K562 (cell line): ENCODE measurements at places on chromosomes 1 and 21. TPM values are rescaled to one million over a fixed set of nuclear protein-coding genes. Genes with fewer than 3 reads are reported as not detected.

The OR2L5 gene
- total RNA-seq, result not detected in 2 replicates

The LAMC2 gene
- 0.02 and 0.04 TPM in 2 replicates for total RNA-seq

The C1orf94 gene
- total RNA-seq, result not detected in 2 replicates

The OR6P1 gene
- not detected in 2 replicates for total RNA-seq

The UMODL1 gene
- not detected in 2 replicates for total RNA-seq
